ENCODE measurements at places on chromosomes 1 and 21. TPM values are rescaled to one million over a fixed set of nuclear protein-coding genes. Genes with fewer than 3 reads are reported as not detected.

- peaks cover 6% of the 10 kb centered on the region for H3K27me3 ChIP-seq
- no peak for DNase-seq
- H3K36me3 ChIP-seq, result peaks cover 9% of the 10 kb centered on the region
- H3K27ac ChIP-seq, result no peak overlapping the region
These were observed 84.7 kb downstream of the OBSCN start for GRCh38 chr1:228292609-228292911.

Gene LRRC71
- polyA plus RNA-seq, result not detected

DNA sequence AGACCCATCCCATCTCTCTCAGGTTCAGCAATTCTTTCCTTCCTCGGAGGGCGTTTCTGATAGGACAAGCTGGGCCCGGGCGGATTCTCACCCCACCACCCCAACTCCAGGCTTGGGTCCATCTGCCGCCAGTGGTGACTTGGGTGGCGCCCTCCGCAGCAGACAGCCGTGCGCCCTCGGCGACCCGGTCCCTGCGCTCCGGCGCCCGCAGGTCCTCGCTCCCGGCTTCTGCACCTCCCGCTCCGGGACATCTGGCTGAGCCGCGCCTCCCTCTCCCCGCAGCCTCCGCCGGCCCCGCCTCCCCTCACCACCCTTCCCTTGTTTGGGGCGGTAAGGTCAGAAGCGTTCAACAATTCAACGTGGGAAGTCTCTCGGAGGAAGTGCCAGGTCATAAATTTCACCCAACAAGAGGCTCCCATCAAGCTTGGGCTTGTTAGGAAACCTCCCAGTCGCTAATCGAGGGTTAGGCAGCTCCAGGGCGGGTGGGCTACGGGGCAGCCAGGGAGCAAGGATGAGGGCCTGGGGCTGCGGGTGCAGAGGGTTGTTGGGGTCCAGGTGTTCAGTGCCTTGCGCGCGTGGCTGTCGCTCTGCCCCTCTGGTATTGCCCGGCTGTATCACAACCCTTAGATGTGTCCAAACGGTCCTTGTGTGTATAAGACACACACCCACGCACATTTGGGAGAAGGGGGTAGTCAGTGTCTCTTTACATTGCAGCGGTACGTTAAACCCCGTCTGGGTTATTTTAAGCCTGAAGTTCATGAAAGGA is 39.8 kb downstream of the OLIG1 start:
- no peak overlapping the region for H3K27ac ChIP-seq
- no peak for DNase-seq
- H3K4me1 ChIP-seq, result peaks cover 5% of the 10 kb centered on the region
- H3K27me3 ChIP-seq, result peaks cover 45% of the 10 kb centered on the region

Gene DENND2C
- polyA plus RNA-seq, result 0.28 TPM

DNA sequence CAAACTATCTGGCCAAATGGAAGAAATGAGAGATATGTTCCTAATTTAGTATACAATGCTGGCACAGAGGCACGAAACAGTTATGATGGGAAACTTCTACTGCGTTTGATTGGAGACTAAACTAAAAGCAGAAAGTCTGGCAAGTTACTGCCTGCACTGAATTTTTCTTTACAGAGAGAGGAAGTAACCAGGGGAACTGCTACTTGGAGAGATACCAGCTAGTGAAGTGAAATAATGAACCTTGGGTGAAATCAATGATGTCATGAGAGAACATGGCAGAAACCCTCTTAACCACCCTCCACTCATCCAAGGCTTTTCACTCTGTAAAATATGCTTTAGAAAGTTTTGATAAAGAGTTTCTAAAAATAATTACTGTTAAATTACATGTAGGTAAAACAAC is 29.3 kb downstream of the NIBAN1 start:
- H3K27ac ChIP-seq, result no peak overlapping the region
- DNase-seq, result no peak
- no peaks in the 10 kb centered on the region for H3K27me3 ChIP-seq
- H3K36me3 ChIP-seq, result peaks cover 11% of the 10 kb centered on the region

Measured in immature natural killer cell (primary cell).